Effector memory CD4-positive, alpha-beta T cell (primary cell): ENCODE measurements at places on chromosomes 7 and 10.

DNA sequence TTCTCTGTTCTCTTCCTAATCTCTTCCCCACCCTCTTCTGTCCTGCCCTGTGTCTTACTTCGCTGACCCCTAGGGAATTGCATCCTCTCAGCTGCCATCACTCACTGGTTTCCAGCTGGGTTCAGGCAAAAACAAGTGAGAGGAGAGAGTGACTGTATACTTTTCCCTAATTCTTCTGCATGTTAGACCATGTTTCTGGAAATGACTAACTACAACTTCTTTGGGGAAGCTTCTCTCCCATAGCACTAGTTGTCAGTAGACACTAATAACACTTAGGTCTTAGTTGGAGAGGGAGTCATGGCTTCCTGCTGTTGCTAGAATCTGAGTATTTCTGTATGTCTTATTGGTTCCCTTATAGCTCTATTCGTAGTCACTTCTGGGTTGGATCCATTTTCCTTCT, 299.0 kb upstream of the FZD1 start:
- no peaks in the 10 kb centered on the region for H3K4me1 ChIP-seq
- no peak overlapping the region for H3K27ac ChIP-seq
- no peak for DNase-seq
- H3K27me3 ChIP-seq: no peaks in the 10 kb centered on the region
- no peaks in the 10 kb centered on the region for H3K36me3 ChIP-seq

- no peaks in the 10 kb centered on the region for H3K36me3 ChIP-seq
- H3K27me3 ChIP-seq: no peaks in the 10 kb centered on the region
- no peak overlapping the region for H3K27ac ChIP-seq
- H3K4me1 ChIP-seq: no peaks in the 10 kb centered on the region
- H3K4me3 ChIP-seq: no peak overlapping the region
- DNase-seq: no peak
Observed at GRCh38 chr7:120774481-120774880, 83.5 kb downstream of the TSPAN12 start.

GRCh38 chr7:132609906-132610520, 33.7 kb upstream of the PLXNA4 start:
- H3K4me3 ChIP-seq: no peak overlapping the region
- no peak for DNase-seq
- H3K27ac ChIP-seq: no peak overlapping the region

DNA sequence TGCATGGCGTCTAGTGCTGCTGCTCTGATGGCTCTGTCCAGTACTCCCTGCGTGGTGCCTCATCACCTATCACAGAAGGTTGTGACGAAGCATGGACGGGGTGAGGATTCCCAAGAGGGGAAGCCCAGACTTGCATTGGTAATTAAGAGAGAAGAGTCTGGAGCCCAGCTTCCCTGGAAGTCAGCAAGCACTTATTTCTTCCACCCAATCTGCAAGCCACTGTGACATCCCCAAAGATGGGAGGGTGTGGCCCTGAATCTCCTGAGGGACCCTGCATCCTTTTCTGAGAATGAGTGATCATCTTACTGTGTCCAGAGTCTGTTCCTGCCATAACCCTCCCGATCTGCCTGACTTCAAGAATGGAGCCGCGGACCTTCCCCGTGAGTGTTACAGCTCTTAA, 166.7 kb downstream of the PTPN20 start:
- no peak for DNase-seq
- H3K27me3 ChIP-seq: no peaks in the 10 kb centered on the region
- no peaks in the 10 kb centered on the region for H3K4me1 ChIP-seq
- H3K4me3 ChIP-seq: no peak overlapping the region
- no peaks in the 10 kb centered on the region for H3K36me3 ChIP-seq

- no peaks in the 10 kb centered on the region for H3K36me3 ChIP-seq
- no peak overlapping the region for H3K4me3 ChIP-seq
- H3K27ac ChIP-seq: no peak overlapping the region
- no peaks in the 10 kb centered on the region for H3K27me3 ChIP-seq
- peaks cover 13% of the 10 kb centered on the region for H3K4me1 ChIP-seq
Observed at GRCh38 chr10:68598978-68599770, 39.0 kb downstream of the TET1 start.

GRCh38 chr10:119723624-119724023, 2.2 kb upstream of the INPP5F start:
- H3K27me3 ChIP-seq: no peaks in the 10 kb centered on the region
- no peak for DNase-seq
- H3K27ac ChIP-seq: no peak overlapping the region
- no peak overlapping the region for H3K4me3 ChIP-seq

DNA sequence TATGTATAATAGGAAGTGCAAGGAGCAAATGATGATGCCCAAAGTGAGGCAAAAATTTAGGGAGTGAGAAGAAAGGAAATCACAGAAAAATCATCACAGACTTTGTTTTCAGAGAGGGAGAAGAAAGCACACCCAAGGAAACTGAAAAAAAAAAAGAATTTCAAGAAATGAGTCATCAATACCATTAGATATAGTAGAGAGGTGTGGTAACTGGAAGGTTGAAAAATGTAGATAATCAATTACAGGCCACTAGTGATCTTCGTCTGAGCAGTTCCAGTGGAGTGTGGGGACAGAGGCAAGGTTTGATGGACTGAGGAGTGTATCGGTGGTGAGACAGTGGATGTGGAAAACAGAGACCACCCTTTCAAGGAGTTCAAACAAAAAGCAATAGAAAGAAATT, 31.7 kb downstream of the ASB4 start:
- H3K4me1 ChIP-seq: no peaks in the 10 kb centered on the region
- no peaks in the 10 kb centered on the region for H3K27me3 ChIP-seq
- H3K4me3 ChIP-seq: no peak overlapping the region
- H3K27ac ChIP-seq: no peak overlapping the region
- no peak for DNase-seq
- no peaks in the 10 kb centered on the region for H3K36me3 ChIP-seq

GRCh38 chr10:49762566-49762877, 399 bp upstream of the OGDHL start:
- H3K27me3 ChIP-seq: peaks cover 6% of the 10 kb centered on the region
- peaks cover 3% of the 10 kb centered on the region for H3K4me1 ChIP-seq
- no peak for DNase-seq

- H3K27me3 ChIP-seq: no peaks in the 10 kb centered on the region
- no peaks in the 10 kb centered on the region for H3K36me3 ChIP-seq
- H3K4me3 ChIP-seq: no peak overlapping the region
- DNase-seq: no peak
Observed at GRCh38 chr7:87148332-87148955, 3.8 kb upstream of the DMTF1 start.

DNA sequence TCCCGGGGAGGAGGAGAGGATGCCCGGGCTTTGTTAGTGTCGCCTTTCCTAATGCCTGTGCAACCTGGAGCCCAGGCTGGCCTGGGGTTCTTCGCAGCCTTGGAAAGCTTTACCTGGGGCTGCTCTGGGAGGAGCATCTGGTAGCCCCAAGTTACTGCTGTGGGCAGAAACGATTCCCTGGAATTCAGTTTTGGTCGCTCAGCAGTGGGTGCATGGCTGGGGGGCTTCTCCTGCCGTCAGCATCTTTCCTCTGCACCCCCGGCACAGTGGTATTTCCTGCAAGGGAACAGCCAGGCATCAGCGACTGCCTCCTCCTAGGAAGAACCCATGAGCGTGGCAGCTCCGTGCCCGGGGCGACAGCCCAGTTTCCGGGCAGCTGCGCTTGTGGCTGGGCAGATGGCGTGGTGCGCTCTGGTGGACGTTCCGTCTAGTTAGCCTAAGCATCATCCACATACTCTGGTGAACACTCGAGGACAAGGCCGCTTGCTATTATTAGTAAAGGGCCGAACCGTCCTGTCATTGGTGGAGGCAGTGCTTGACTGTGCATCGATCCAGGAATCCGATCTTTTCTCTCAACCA, 107.0 kb upstream of the BTBD16 start:
- no peaks in the 10 kb centered on the region for H3K4me1 ChIP-seq
- H3K4me3 ChIP-seq: no peak overlapping the region
- no peak overlapping the region for H3K27ac ChIP-seq
- no peaks in the 10 kb centered on the region for H3K36me3 ChIP-seq
- DNase-seq: no peak
- peaks cover 10% of the 10 kb centered on the region for H3K27me3 ChIP-seq

GRCh38 chr10:33723181-33723580, 388.7 kb upstream of the NRP1 start:
- H3K4me3 ChIP-seq: no peak overlapping the region
- H3K4me1 ChIP-seq: no peaks in the 10 kb centered on the region
- no peaks in the 10 kb centered on the region for H3K27me3 ChIP-seq
- no peak for DNase-seq
- no peaks in the 10 kb centered on the region for H3K36me3 ChIP-seq

- H3K4me3 ChIP-seq: no peak overlapping the region
- no peak overlapping the region for H3K27ac ChIP-seq
- no peaks in the 10 kb centered on the region for H3K27me3 ChIP-seq
Observed at GRCh38 chr7:47506382-47507339, 75.2 kb downstream of the TNS3 start.

- no peak overlapping the region for H3K4me3 ChIP-seq
- H3K4me1 ChIP-seq: no peaks in the 10 kb centered on the region
- DNase-seq: no peak
- no peaks in the 10 kb centered on the region for H3K27me3 ChIP-seq
Observed at GRCh38 chr10:4686644-4686996, 139.4 kb upstream of the AKR1E2 start.

DNA sequence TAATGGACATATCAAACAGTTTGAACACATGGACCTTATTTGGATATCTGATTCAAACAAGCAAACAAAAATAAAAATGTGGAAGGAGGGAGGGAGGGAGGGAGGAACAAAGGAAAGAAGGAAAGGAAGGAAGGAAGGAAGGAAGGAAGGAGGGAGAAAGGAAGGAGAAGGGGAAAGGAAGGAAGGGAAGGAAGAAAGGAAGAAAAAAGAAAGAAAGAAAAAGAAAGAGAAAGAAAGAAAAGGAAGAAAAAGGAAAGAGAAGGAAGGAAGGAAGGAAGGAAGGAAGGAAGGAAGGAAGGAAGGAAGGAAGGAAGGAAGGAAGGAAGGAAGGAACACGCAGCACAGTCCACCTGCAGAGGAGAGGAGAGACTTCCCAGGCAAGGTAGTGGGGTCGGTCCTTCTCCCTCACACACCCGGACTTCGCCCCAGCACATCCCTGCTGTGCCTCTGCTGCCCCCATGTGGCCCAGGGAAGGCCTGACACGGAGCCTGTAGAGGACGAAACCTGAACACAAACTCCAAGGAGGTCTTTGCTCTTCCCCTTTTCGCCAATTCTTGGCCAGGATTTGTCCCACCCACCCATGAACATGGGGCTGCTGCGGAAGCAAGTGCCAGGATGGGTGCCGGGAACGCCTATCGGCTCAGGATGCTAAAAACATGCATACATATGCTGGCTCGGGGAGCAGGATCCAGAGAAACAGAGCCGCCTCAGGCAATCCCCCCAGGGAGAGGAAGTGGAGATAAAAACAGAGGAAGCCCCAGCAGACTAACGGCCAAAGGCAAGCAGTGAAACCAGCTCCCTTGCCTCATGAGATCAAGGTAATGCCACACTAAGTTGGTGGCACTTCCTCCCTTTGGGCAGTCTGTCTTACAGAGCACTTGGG, 52.3 kb upstream of the DGKI start:
- peak overlapping the region; percentile 7 for H3K27ac ChIP-seq
- H3K4me1 ChIP-seq: peaks cover 4% of the 10 kb centered on the region
- DNase-seq: peak; percentile 57

DNA sequence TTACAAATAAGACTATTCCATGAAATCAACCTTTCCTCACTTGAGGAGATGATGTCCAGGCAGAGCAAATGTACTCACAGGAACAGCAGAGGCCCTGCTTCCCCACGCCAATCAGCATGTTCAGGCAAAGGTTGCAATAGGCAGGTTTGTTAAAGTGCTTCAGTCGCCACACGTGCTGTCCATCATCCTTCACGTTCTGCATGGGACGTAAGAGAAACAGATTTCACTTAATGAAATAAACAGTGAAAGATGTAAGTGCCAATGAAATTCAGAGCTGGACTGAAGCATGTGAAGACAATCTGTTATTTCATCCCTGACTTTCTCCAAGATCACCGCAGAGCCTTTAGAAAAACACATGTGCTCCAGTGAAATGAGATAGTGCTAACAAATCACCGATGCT, 217.4 kb downstream of the DGKB start:
- no peak for DNase-seq
- no peak overlapping the region for H3K27ac ChIP-seq
- no peaks in the 10 kb centered on the region for H3K4me1 ChIP-seq
- no peak overlapping the region for H3K4me3 ChIP-seq
- H3K27me3 ChIP-seq: no peaks in the 10 kb centered on the region
- H3K36me3 ChIP-seq: no peaks in the 10 kb centered on the region

DNA sequence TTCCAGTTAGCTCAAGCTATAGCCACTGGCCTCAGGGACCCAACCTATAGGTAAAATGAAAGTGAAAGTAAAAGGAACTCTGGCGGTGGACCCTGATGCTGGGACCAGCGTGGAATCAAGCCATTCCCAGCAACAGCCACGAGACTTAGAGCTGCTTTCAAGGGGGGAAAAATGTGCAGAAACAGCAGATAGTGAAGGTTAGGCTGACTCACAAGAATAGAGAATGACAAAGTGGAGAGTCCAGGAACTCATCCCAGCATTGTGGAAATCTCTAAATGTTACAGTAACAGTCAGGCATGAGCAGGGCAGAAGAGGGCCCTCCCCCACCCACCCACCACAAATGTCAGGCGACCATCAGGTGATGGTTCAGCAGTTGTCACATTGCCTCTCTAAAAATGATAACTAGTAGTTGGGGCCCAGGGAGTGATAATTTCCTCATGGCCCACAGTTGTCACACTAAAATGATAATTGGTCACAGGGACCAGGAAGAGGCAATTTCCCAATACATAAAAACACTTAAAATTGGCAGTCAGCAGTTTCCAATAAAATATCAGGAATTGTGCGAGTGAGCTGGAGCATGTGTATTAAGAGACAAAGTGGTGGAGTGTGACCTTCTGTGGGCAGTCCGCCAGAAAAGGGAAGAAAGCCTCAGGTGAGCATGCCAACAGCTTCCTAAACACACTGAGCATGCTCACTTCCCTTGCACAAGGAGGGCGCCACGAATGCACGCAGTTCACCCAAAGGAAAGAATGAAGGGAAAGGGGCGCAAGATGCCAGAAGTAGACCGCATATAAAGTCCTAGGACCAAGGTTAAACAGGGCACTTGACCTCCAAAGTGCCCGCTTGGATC, 129.8 kb upstream of the PPP1R3A start:
- H3K27ac ChIP-seq: no peak overlapping the region
- peak overlapping the region; percentile 42 for H3K4me3 ChIP-seq
- no peaks in the 10 kb centered on the region for H3K27me3 ChIP-seq
- H3K4me1 ChIP-seq: no peaks in the 10 kb centered on the region
- no peak for DNase-seq
- no peaks in the 10 kb centered on the region for H3K36me3 ChIP-seq

DNA sequence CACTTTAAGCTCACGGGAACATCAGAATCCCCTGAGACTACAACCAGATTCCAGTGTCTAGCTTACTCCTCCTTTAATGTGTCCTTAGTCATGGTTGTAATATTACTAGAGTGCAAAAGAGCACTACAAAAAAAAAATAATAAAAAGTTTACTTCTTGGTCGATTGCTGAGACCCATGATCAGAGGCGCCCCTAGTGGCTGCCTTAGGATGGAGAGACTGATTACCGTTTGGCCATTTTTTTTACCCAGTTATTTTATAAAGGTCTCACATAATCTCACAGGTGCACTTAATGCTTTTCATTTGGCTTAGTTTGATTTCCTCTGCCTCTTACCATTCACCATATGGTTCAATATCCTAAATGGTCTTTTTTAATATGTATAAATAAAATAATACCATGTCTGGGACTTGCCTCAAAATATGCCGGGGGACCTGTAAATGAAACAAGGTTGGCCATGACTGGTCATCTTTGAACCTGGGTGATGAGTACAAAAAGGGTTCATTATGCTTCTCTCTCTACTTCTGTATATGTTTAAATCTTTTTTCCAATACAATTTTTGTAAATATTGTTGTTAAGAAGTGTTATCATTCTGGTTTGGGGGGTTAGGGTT, 331.5 kb upstream of the NFE2L3 start:
- no peaks in the 10 kb centered on the region for H3K4me1 ChIP-seq
- H3K27ac ChIP-seq: no peak overlapping the region
- H3K4me3 ChIP-seq: no peak overlapping the region
- no peaks in the 10 kb centered on the region for H3K36me3 ChIP-seq
